NCI-H1092 (cell line): ENCODE measurements at places on chromosomes 4 and X.

DNA sequence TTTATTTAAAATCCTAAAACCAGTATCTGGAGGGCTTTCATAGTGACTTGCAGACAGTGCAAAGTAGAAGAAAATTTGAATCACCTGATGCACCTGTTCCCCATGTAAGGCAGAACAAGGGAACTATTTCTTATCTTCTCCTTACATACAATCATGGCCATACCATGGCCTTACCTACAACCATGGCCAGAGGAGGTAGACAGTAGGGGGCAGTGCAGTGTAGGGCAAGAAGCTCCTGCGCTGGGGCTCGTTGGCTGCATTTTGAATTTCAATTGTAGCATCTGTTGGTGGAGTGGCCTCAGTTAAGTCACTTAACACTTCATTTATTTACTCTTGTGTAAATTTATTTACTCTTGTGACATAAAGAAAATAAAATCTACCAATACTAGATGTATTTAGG lies 33.0 kb downstream of the GALNTL6 start:
- DNase-seq = no peak

GRCh38 chr4:26031704-26032103 lies 117.7 kb downstream of the SMIM20 start:
- no peak for DNase-seq

DNA sequence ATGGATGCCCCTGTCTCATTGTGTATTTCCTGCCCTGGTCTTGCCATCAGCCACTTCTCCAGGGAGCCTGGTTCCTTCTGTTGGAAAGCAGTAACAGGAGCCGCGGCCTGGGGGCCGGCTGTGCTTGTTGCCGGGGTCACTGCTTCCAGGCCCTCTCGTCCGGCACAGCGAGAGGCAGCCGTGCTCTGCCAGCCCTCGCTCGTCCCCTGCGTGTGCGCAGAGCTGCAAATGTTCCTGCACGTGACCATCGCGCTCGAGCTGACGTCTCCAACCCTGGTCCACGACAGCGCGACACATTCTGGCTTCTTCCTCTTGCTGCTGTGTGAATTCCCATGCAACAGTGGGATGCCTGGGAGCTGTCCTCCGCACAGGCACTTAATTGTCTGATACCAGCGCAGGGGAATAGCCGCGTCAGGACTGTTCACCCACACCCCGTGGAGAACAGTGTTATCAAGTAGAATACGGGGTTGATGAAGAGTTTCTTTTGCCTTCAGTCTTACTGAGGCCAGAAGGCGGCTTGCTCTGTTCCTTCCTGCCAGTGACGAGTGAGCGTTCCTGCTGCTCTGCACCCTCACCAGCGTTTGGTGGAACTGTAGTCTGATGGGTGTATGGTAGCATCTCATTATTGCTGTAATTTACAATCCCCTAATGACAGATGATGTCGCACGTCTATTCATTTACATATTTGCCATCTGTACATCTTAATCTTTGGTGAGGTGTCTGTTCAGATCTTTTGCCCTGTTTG lies 12.3 kb downstream of the PDE6B start:
- no peak for DNase-seq

GRCh38 chr4:40800064-40800463 lies 50.3 kb downstream of the NSUN7 start:
- no peak for DNase-seq

GRCh38 chrX:73239242-73239641 lies 24.6 kb upstream of the NAP1L2 start:
- DNase-seq = no peak

DNA sequence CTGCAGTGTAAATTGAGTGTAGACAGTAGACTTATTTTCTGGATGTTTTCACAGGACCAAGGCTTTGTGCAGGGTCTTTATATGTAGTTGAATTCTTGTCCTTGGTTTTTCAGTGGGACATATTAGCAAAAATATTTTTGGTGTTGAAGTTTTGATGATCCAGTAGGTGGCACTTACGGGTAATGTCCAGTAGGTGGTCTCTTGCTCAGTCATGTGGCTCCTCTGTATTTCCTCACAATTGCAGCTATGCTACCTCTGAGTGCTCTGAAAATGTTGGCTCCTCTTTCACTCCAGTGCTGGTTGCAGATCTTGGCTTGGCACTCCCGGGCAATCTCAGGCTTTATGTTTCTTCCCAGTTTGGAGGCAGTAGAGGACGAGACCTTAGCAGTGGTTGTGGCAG lies 419.8 kb upstream of the AMOT start:
- DNase-seq = no peak

DNA sequence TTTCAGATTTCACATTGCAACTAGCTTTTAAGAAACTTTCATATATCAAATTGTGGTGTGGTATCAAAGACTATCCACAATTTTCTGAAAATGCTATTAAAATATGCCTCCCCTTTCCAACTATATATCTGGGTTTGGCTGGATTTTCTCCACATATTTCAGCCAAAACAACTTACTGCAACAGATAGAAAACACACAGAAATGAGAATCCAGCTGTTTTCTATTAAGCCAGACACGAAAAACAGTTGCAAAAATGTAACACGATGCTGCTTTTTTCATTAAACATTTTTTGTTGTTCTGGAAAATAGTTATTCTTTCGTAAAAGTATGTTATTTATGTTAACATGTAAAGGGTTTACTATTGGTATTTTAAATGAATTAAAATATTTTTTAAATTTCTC lies 33.1 kb downstream of the DCTD start:
- DNase-seq = no peak

GRCh38 chrX:137227151-137227550 lies 193.4 kb upstream of the GPR101 start:
- DNase-seq = no peak

- no peak for DNase-seq
Measured at GRCh38 chr4:113837397-113837796, 75.9 kb upstream of the CAMK2D start.

GRCh38 chr4:147530723-147531122 lies 49.8 kb downstream of the EDNRA start:
- DNase-seq = no peak

DNA sequence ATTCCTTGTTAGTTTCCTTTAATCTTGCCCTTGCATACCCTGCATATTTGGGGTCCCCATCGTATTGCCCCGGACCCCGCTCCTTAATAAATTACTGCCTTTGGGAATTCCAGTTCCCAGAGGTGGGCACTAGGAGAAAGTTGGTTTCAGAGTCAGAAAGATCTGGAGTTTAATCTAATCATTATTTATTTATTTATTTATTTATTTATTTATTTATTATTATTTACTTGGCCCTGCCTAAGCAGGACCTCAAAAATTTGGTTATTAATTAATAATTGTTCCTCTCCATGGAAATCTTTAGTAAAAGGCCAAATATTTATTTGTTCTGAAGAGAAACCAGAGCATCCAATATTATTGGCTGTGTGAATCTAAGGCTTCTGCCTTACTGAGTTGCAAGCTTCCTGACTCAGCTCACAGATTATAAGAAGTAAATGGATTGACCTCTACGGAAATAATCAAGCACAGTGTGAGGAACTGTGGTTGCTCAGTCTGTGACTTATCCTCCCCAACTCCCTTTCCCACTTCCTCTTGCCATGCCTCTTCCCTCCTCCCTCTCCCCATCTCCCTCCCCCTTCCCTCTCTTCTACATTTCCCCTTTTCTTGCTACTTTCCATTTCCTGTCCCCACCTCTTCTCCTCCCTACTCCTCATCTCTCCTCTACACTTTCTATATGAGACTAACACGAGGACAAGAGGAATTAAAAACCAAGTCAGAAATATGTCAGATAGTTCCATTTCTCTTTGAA lies 61.5 kb upstream of the AP1S2 start:
- DNase-seq = no peak

GRCh38 chr4:47538111-47538824 lies 53.2 kb downstream of the ATP10D start:
- no peak for DNase-seq

- DNase-seq = no peak
Measured at GRCh38 chr4:21946858-21947257, 1.7 kb downstream of the KCNIP4 start.

DNA sequence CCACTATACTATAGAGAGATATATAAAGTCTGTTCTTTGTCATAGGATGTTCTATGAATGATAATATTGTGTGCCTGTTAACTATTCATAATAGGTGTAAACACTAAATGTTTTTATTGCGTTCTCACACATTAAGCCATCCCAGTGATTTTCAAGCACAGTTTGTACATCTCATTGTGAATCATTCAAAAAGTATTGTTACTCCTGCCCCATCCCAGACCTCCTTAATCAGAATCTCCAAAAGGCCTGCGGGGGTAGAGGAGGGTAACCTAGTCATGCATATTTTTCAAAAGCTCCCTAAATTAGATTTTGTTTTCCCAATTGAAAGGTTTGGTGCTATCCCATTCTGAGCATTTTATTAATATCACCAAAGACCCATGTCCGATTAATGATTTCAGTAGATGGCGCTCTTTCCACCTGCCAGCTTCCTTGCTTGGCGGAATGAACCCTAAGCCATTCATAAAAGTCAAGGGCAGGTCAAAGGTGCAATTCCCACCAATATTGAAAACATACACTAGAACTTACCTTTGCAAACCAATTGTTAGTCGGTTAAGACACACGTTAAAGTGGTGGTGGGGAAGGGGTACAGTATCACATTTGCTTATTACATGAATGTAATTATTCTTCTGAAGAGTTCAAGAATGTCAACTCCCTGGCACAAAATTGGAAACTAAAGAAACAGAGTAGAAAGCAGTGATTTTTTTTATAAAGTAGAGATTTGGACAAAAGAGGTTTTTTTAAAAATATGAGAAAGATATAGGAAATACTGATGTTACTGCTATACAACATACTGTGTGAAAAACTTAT lies 5.8 kb upstream of the TET2 start:
- no peak for DNase-seq

DNA sequence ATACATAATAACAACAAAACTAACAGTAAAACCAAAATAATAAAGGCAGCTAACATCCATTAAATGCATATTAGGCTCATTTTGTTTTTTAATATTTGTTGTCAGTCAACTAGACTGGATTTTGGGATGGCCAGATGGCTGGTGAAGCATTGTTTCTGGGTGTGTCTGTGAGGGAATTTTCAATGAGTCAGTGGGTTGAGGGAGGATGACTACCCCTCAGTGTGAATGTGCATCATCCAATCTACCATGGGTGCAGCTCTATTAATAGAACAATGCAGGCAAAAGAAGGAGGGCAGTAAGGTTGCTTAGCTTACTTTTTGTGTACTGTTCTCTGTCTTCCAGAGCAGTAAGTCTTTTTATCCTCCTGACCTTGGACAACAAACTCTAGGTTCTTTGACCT lies 484.2 kb upstream of the HS3ST1 start:
- DNase-seq = no peak

DNA sequence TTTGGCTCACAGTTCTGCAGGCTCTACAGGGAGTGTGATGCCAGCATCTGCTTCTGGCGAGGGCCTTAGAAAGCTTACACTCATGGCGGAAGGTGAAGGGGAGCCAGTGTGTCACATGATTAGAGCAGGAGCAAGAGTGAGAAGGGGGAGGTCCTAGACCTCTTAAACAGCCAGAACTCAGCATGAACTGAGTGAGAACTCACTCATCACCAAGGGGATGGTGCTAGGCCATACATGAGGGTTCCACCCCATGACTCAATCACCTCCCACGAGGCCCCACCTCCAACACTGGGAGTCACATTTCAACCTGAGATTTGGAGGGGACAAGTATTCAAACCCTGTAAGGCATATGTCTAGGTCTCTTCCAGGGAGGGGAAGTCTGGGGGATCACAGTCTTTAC lies 33.4 kb downstream of the SPRY1 start:
- DNase-seq = no peak

DNA sequence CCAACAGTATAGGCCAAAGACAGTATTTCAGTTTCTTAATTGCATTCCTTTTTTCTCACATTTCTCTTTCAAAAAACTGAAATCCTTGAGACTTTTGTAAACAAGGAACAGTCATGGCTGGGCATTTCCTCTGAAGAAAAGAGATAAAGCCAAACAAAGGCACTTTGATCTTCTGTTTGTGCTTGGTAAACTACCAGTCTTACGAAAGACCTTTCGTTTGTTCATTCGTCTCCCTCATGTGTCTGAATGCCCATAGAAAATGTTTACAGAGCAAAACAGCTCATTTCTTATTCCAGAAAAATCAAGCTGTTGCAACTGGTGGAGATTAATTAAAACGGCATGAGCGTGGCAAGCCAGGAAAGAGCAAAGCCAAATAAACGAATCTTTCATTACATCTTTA lies 178.0 kb downstream of the GASK1B start:
- no peak for DNase-seq

- DNase-seq = no peak
Measured at GRCh38 chr4:172169871-172170270, 356.7 kb downstream of the GALNTL6 start.

GRCh38 chr4:36337665-36338185 lies 56.3 kb downstream of the DTHD1 start:
- no peak for DNase-seq

DNA sequence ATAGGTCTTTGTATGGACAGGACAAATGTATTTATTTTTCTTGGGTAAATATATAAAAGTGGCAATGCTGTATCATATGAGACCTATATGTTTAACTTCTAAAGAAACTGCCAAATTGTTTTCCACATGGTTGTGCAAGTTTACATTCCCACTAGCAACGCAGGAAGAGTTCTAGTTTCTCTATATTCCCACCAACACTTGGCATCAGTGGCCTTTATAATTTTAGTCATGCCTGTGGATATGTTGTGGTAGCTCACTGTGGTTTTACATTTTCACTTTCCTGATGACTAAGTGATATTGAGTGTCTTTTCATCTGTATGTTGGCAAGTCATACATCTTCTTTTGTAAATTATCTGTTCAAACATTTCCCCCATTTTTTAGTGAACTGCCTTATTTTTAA lies 126.0 kb downstream of the EMCN start:
- DNase-seq = no peak

DNA sequence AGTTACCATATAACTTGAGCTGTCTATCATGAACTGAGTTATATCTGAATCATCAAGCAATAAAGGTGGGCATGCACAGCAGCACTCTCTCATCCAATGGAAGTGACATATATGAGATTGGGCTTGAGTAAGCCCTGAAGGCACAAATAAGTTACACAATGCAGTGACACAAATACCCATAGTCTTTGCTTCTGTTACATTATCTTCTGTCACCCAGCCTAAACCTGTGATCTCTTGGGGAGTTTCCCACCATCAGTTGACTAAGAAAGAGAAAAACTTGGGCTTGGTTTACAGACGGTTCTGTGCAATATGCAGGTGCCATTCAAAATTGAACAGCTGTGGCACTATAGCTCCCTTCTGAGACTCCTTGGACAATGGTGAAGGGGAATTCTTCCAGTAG lies 138.8 kb upstream of the IL15 start:
- DNase-seq = no peak

DNA sequence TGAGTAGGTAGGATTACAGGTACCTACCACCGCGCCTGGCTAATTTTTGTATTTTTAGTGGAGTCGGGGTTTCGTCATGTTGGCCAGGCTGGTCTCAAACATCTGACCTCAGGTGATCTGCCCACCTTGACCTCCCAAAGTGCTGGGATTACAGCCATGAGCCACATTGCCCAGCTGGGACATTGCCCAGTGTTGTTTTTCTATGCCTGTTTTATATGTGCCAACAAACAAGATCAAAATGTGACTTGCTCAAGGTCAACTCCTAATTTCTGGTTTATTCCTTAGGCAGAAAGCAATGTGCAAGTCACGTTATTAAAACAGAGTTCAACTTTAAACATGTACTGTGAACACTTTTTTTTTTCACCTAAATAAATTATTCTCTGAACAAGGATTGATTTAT lies 2.7 kb downstream of the LRIT3 start:
- no peak for DNase-seq

- peak; percentile 9 for DNase-seq
Measured at GRCh38 chr4:101954975-101955678, 164.6 kb downstream of the BANK1 start.
